Sigmoid colon (tissue), 7 donors: ENCODE measurements at places on chromosomes 16 and 17. TPM values are rescaled to one million over a fixed set of nuclear protein-coding genes. Genes with fewer than 3 reads are reported as not detected.

TBC1D3G gene
- not detected for polyA plus RNA-seq

TMEM231 gene
- 1.6 TPM for polyA plus RNA-seq

KRT17 gene
- not detected for polyA plus RNA-seq

CACNA1G gene
- polyA plus RNA-seq = under 0.01 TPM

DNA sequence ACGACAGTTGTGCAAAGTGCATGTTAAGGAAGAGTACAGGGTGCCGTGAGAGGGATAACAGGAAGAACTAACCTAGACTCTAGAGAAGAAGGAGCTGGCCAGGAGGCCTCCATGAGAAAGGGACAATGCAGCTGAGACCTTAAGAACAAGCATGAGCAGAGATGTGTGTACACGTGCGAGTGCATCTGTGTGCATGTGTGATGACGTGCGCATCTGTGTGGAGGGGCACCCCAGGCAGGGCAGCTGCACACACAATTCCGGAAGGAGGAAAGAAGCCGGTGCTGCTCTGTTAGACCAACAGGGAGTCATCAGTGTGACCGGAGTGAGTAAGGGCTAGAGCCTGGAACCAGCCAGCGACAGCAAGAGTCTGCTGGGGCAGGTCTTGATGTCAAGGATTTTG is 7.6 kb upstream of the KIF19 start:
- no peak overlapping the region for H3K27ac ChIP-seq
- no peaks in the 10 kb centered on the region for H3K4me1 ChIP-seq
- H3K36me3 ChIP-seq = no peaks in the 10 kb centered on the region
- DNase-seq = no peak

GRCh38 chr17:71527311-71527710 is 593.5 kb upstream of the SOX9 start:
- H3K27ac ChIP-seq = no peak overlapping the region
- H3K36me3 ChIP-seq = no peaks in the 10 kb centered on the region
- DNase-seq = no peak

DNA sequence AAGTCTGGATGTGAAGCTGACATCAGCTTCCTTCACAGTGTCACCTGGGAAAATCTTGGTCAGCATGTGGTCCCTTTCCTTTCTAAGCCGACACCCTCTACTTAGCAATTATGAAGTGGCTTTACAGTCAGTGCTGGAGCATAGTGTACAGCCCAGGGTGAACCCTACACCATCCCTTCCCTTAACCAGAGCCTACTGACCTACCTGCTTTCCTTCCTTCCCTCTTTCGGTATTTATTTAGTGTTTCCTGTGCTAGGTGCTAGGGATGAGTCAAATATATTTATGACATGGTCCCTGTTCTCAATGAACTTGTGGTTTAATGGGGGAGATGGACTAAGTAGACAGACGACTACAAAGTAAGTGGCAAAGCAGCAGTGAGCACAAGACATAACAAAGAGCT is 77.5 kb downstream of the CDK5R1 start:
- H3K4me3 ChIP-seq = no peak overlapping the region
- H3K4me1 ChIP-seq = no peaks in the 10 kb centered on the region
- DNase-seq = no peak
- H3K36me3 ChIP-seq = no peaks in the 10 kb centered on the region
- H3K27me3 ChIP-seq = no peaks in the 10 kb centered on the region

GRCh38 chr16:90035902-90036301 is 16.6 kb upstream of the DBNDD1 start:
- DNase-seq = no peak
- peaks cover 18% of the 10 kb centered on the region for H3K36me3 ChIP-seq
- H3K4me1 ChIP-seq = no peaks in the 10 kb centered on the region
- peaks cover 5% of the 10 kb centered on the region for H3K27me3 ChIP-seq

DNA sequence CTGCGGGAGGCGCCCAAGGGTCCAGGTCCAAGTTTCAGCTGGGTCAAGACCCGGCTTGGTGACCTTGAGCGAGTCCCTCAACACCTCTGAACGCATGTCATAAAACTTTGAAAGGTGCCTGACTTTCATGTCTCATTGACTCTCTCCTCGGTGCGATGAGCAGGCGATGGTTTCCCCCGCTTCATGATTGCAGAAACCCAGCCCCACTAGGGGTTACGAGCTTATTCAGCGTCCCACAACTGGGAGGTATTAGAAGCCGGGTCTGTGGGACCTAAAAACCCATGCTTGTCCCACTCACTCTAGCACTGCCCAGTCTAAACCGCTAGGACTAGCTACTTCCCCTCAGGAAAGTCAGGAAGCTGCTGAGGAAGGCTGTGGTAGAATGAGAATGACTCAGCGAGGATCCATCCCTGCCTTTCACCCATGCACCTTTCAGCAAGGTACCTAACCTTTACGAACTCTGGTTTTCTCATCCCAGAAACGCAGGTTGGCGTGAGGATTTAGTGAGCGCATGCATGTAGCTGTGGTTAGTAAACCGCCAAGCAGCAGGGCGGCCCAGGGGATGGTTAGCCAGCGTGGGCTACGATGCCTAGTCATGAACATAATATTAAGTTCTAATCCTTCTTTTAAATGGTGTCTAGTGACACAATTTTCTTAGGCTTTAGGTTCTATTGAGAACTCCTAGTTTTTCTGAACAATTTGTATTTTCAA is 26.2 kb upstream of the RFFL start:
- H3K27ac ChIP-seq = peak overlapping the region; percentile 97
- H3K4me3 ChIP-seq = peak overlapping the region; percentile 98
- no peaks in the 10 kb centered on the region for H3K36me3 ChIP-seq
- no peaks in the 10 kb centered on the region for H3K27me3 ChIP-seq
- DNase-seq = no peak

GRCh38 chr16:24007391-24007790 is 171.6 kb downstream of the PRKCB start:
- no peaks in the 10 kb centered on the region for H3K36me3 ChIP-seq
- no peak overlapping the region for H3K27ac ChIP-seq
- no peak overlapping the region for H3K4me3 ChIP-seq

DNA sequence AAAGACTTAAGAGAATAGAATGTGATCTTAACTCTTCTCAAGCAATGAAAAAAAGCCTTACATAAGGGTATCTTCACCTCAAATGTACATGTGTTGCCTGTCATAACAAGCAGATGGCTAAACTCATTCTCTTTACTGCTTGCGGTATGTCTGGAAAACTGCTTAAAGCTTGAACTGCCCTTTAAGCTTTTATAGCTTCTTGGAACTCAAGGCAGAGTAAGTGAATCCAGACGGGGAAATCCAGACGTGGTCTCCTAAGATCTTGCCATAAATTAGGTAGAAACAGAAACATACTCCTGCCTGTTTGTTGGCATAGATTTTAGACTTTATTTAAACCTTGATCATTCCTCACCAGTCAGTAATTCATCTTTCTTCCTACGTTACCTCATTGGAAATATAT is 19.6 kb downstream of the CLUAP1 start:
- H3K4me1 ChIP-seq = peaks cover 27% of the 10 kb centered on the region
- DNase-seq = peak; percentile 60
- peak overlapping the region; percentile 90 for H3K27ac ChIP-seq
- no peaks in the 10 kb centered on the region for H3K27me3 ChIP-seq
- peaks cover 6% of the 10 kb centered on the region for H3K36me3 ChIP-seq

DNA sequence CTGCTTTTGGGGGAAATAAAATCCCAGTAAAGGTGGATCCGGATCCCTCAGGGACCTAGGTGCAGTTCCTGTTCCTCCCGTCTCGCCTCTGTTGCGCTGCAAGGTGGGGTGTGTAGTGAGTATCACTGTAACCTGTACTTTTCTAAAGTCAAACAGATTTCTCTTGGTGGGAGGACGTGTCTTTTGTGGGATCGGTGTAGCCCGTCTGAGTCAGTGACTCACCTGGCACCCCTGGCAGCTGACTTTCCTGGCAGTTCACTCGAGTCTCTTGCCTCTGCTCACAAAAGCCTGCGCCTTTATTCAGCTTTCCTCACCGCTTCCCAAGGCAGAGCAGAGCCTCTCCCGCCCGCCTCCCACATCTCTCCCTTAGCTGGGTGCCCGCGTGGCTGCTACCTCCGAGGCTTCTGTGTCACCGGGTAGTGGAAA is 85.7 kb downstream of the CMIP start:
- DNase-seq = no peak
- H3K27ac ChIP-seq = no peak overlapping the region
- no peaks in the 10 kb centered on the region for H3K36me3 ChIP-seq
- no peak overlapping the region for H3K4me3 ChIP-seq
- H3K4me1 ChIP-seq = peaks cover 19% of the 10 kb centered on the region
- no peaks in the 10 kb centered on the region for H3K27me3 ChIP-seq

DNA sequence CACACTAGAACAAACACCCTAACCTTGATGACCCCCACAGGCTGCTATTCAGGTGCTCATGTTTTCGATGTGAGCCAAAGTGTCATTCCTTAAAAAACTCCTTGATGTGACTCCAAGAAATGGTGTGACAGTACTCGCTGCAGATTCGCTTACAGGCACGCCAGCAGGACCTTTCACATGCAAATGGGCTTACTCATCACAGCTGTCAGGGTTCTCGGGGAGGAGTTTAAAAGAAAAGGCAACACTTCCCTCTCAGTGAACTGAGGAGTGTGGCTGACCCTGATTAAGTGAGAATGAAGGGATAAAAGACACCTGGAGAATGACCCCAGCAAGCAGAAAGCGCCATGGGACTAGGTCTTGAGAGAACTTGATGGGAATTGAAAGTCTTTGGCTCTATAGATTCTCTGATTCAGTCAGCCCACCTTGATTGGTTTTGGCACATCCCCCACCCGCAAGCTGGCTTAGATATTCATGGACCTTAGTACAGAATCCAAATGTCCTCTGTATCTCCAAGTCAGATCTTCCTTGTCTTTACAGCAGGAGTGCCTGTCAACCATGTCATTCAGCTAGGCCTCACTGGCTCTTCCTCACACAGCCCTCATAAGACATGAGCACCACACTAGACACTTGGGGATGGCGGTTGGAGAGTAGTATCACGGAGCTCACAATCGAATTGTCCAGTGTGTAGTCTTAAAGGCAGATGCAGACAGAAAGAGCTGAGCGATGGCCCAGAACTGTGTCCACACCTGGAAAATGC is 82.6 kb downstream of the HIC1 start:
- DNase-seq = no peak
- peak overlapping the region; percentile 8 for H3K27ac ChIP-seq
- no peaks in the 10 kb centered on the region for H3K27me3 ChIP-seq
- H3K4me1 ChIP-seq = no peaks in the 10 kb centered on the region

DNA sequence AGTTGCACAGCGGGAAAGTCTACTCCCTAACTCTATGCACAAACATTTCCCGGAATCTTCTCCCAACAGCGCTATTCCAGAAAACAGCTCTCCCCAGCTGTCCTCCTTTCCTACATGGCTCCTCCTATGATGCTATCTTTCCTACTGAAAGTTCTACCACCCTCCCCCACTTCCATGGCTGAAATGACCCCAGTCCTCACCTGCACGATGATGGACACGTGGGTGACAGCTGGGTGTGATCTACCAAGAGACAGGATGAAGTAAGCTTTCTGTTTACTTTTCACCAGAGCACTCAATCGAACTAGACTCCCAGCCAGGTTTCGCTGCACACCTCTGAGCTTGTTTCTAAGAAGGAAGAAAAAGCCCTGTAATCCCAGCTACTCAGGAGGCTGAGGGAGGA is 10.7 kb downstream of the CTC1 start:
- peaks cover 56% of the 10 kb centered on the region for H3K36me3 ChIP-seq
- no peak for DNase-seq
- no peaks in the 10 kb centered on the region for H3K27me3 ChIP-seq
- no peak overlapping the region for H3K27ac ChIP-seq
- no peaks in the 10 kb centered on the region for H3K4me1 ChIP-seq
- no peak overlapping the region for H3K4me3 ChIP-seq

- no peak overlapping the region for H3K27ac ChIP-seq
- no peak overlapping the region for H3K4me3 ChIP-seq
- DNase-seq = no peak
- H3K27me3 ChIP-seq = no peaks in the 10 kb centered on the region
- no peaks in the 10 kb centered on the region for H3K36me3 ChIP-seq
Measured at GRCh38 chr17:79295307-79295706, 220.7 kb downstream of the ENGASE start.

DNA sequence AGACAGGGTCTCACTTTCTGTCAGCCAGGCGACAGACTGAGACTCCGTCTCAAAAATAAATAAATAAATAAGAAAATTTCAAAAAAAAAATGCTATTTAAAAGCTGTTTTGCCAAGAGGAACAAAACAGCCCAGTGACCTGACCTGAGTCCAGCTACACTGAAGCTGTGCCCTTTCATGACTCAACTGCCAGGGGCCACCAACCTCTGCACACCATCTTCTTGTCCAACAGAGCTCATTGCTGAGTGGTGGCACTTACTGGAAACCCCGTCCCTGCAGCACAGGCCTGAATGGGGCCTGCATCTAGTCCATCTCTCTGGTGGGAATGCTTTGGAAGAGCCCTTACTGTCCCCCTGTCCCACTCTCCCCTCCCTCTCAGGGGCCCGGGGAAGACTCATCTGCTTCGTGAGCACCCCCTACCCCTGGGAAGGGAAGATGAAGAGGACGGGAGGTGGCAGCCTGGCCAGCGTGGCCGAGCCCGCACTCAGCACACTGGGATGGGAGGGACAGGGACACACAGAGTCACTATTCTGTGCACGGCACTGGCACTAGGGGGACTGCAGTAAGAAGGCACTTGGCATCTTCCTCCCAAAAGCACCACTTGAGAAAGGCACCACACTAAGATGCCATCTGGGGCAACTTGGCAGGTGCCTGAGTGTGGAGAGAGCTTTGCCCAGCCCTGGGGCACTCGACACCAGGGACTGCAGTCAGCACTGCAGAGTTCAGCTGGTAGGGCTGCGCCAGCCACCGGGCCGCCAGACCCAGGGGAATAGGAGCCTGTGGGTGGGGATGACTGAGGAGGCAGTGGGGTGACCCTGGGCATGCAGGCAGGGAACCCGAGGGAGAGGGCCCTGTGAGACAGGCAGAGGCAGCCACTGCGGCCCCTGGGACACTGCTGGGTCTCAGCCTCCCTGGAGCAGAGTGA is 13.5 kb downstream of the FBXO31 start:
- DNase-seq = no peak
- peak overlapping the region; percentile 53 for H3K27ac ChIP-seq
- no peaks in the 10 kb centered on the region for H3K27me3 ChIP-seq

GRCh38 chr17:34368196-34368945 is 5.3 kb upstream of the CCL1 start:
- no peak overlapping the region for H3K4me3 ChIP-seq
- no peaks in the 10 kb centered on the region for H3K36me3 ChIP-seq
- no peak overlapping the region for H3K27ac ChIP-seq
- DNase-seq = no peak

DNA sequence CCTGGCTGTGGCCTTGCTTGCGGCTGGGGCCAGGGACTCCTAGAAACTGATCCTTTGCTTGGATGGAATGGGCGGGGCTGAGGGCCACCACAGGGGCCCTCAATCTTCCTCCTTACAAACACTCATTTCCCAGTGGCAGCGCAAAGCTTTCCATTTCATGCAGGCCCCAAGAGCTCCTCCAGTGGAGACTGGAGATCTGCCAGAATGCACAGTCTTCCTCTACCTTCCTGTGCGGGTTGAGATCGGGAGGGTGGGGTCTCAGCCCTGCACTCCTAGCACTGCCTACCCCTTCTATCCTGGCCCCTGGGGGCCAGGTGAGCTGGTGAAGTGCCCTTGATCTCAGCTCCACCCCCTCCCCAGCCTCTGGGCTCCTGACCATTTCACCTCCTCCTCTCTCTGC is 1.7 kb downstream of the NRN1L start:
- DNase-seq = no peak
- no peak overlapping the region for H3K27ac ChIP-seq
- H3K4me1 ChIP-seq = peaks cover 12% of the 10 kb centered on the region

GRCh38 chr16:27222249-27223225 is 19.2 kb downstream of the KDM8 start:
- DNase-seq = peak; percentile 86
- H3K4me3 ChIP-seq = no peak overlapping the region
- H3K27me3 ChIP-seq = no peaks in the 10 kb centered on the region
- H3K4me1 ChIP-seq = peaks cover 19% of the 10 kb centered on the region
